ENCODE measurements at places on chromosomes 2 and 18.
A peak's percentile ranks its signal among the peaks of the same experiment; 100 is the strongest.

GRCh38 chr2:186611526-186611925 lies 21.7 kb downstream of the ITGAV start:
- no peak for DNase-seq

DNA sequence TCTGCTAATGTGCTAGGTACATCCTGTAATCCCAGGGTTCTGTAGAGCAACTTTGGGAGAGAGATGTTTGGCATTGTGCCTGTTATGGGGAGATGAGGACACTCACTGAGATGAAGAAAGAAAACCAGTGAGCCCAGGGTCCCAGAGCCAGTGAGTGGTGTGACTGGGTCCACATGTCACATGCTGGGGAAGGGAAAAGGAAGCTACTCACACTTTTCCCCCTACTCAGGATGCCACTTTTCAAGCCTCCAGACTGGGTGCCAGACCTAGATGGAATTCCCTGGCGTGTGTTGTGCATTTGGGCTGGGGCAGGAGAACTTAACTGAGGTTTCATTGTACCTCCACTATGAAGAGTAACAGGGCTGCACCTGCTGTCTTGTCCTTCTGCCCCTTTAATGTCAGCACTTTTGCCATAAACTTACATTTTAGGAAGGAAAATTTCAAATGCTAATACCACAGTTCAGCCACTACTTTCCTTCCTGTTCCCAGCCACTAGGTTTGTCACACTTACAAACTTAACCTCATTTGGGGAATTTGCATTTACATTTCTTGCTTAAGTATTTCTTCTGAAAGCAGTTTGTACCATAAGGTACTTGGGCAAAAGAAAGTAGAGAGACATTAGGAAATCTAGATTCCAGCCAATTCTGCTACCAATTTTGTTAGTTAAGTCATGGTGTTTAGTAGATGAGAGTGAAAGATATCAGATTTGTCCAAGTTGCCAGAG lies 10.2 kb downstream of the INSIG2 start:
- no peak for DNase-seq

- peak; percentile 18 for DNase-seq
Measured at GRCh38 chr2:12715258-12716031, 1.3 kb upstream of the TRIB2 start.

DNA sequence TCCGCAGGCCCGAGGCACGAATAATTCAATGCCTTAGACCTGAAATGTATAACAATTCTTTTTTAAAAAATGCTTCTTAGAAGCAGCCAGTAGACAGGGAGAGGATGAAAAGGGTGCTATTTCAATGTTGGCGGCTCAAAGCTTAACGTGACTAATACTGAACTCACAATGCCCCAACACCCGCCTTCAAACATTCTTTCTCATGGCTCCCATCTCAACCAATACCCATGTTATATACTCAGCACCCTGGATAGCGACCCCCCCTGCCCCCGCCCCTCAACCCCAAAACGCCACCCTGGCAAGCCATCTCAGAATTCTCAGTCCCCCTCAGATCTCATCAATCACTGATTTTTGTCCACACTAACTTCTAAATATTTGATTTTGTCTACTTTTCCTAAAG lies 4.4 kb downstream of the FBXO41 start:
- no peak for DNase-seq

- DNase-seq, result no peak
Measured at GRCh38 chr2:44962176-44962695, 20.7 kb downstream of the SIX3 start.

All from MCF 10A (cell line).